ENCODE measurements at places on chromosomes 7 and 10.

DNA sequence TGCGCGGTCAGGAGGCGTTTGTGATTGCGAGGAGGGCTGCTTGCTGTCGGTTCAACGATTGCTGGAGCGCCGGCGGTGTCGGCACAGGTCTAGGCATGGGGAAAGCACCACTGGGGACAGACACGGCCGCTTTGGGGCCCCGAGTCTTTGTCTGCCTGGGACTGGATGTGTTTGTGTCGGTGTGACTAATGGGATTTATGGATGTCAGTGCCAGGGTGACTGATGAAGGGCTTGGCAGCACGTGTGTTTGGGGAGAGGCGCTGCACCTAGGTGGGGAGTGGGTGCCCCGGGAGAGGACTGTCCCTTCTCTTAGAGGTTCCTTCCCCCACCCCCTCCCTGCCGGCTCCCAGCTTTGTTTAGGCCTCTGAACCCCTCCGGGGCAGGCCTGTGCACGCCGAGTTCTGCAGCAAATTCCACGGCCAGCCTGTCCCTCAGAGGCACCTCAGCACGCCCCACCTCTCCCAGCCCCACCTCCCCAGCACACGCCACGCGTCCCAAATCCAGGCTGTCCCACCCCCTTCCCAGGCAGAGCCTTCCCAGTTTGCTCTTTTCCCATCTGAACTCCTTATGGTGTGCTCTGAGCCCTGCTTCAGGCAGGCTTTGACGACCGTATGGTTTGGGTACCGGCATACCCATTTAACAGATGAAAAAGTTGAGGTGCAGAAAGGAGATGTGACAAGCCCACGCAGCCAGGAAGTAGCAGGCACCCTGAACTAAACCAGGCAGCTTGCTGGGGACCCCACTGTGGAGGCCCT is 6.4 kb upstream of the TNRC18 start:
- no peak for DNase-seq

DNA sequence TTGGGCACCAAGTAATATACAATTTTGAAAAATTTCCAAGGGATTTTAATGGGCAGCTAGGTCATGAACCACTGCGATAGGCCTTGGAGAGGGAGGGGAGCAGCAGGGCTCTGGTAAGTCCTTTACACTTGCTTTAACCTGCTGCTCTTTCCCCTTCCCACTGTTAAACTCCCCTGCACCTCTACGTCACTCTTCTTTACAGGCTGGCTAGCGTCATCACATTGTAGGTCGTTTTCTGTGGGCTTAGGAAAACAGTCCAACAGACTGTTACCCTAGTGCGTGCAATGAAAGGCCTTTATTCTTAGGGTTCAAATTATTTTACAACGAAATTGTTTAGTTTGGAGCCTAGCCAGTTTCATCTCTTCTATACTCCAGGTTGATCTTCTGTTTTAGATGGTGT is 235.7 kb downstream of the AUTS2 start:
- no peak for DNase-seq

DNA sequence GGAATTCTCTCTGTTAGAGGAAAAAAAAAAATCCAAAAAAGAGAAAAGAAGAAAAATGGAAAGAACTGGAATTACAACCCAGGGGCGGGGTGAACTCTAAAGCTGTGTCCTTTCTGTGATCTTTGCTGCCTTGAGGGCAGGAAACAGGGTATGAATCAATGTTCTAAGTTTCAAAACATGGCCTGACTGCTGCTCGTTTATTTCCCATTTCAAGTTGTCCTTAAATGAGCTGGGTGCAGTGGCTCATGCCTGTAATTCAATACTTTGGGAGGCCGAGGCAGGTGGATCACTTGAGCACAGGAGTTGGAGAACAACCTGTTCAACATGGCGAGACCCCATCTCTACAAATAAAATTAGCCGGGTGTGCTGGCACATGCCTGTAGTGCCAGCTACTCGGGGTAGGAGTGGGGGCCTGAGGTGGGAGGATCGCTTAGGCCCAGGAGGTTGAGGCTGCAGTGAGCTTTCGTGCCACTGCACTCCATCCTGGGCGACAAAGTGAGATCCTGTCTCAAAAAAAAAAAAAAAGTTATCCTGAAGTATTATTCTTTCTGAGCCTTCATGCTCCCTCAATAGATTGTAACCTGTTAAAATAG is 24.7 kb upstream of the TFAM start:
- no peak for DNase-seq

- DNase-seq = no peak
These were observed 165.7 kb downstream of the PARD3 start for GRCh38 chr10:34649385-34649784.

GRCh38 chr7:35749556-35749955 is 51.3 kb upstream of the SEPTIN7 start:
- DNase-seq = no peak

DNA sequence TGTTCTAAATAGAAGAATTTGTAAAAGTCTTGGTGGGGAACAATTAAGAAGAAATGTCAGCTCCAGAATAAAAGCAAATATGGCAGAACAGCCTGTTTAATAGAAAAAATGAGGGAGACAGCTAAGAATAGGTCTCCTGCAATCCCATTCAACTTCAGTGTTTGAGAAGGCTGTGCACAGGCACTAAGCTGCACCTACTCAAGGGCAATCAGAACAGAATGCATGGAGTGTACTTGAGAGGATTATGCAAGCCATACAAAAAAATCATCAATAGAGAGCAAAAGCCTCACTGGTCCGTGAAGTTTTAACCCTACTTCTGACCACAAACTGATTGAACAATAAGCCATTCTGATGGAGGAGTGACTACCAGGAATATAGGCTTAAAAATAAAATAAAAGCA is 690.7 kb upstream of the PCDH15 start:
- DNase-seq = no peak

DNA sequence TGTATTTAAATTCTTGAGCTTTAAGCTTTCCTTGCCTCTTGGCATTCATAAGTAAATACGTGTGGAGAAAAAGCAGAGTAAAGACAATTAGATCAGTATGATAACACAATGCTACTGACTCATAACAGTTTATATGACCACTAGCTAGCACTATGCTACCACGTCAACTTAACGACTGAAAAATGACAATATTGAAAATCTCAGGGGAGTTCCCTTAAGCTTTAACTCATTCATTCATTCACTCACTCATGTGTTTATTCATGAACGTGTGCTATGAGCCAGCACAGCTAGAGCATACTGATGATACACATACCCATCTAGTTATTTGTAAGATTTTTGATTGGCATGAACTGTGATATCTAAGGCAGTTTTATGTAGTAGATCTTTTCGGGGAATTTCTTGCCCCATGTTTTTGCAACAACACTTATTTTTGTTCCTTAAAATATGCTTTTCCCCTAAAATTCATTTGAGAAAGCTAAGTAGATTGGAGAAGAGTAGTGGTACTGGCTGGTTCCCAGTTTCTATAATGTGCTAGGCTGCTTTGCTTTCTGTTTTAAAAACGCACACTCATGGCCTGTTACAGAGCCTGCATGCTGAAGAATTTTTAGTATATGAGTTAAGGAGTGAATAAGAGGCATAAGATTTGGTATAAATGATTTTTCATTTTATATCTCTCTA is 57.4 kb upstream of the ACBD5 start:
- DNase-seq = no peak

DNA sequence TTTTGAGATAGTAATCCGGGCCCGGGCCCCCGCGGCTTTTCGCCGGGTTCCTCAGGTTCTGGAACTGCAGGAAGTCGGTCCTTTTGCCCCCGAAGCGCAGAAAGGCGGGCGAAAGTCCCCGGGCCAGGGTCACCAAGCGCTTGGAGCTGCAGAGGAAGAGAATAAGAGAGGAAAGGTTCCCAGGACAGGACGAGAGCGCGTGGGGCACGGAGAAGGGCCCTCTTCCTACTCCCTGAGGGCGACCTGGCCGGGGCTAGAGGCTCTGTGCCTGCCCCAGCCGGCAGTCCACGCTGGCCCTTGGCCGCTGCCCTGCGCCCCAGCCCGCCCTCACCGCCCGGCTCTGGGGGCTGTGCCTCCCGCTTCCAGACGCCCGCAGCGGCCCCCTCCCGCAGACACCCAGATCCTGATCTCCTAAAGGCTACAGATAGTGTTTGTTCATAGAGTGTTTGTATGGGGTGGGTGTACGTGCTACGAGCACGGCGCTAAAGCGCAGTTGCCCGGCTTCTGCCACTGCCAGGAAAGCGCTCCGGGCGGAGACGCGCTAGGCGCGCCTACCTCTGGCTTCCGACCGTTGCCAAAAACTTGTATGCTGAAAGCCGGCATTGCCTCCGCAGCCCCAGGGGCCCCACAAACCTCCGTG is 3.2 kb downstream of the HPSE2 start:
- DNase-seq = no peak

DNA sequence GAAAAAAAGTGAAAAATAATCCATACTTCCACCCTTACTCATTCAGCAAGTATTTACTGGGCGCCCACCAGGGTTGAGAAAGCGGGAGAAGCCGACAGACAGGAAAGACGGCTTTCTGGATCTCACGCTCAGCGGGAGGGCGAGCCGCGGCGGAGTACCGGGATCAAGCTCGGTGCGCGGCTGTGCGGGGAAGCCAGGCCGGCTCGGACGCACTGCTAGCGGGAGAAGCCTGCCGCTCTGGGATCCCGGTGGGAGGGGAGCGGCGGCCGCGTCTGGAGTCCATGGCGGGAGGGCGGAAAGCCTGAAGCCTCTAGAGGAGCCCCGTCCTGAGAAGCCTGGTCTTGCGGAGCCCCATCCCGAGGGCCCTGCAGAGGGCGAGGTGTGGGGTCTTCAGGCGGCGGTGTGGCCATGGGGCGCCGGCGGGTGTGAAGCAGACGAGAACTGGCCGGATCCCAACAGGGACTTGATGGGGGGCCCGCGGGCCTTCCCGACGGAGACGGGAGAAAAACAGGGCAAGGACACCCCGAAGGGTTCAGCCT is 82.9 kb downstream of the VIPR2 start:
- no peak for DNase-seq

GRCh38 chr10:121783782-121784372 is 144.0 kb downstream of the ATE1 start:
- DNase-seq = no peak

GRCh38 chr10:48197236-48197899 is 77.1 kb downstream of the FRMPD2 start:
- no peak for DNase-seq

DNA sequence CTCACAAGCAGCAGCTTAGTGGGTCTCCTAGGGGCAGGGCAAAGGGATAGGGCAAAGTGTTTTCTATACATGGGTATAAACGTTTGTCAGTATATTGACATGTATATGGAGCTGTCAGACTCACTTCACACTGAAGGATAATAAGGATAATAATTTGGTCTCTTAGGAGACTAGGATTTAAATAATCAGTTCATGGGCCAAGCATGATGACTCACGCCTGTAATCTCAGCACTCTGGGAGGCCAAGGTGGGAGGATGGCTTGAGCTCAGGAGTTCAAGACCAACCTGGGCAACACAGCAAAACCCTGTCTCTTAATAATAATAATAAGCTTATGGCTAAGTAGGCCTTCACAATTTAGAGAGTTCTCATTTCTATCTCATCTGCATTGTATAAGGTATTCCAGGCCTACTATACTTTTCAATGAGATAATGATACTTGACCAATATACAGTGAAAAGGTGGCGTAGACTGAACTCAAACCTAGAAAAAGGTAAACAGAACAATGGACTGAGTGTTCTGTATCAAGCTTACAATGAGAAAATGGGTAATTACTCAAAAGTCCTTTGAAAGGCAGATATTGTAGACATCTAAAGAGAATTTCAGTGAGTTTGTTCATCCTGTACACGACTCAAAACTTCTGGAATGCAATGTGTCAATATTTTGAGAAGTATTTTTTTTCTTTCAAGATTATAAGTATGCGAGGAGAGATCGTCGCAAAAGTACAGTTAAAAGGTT is 7.0 kb downstream of the GSAP start:
- DNase-seq = no peak

GRCh38 chr10:3389130-3389529 is 216.5 kb upstream of the PITRM1 start:
- DNase-seq = no peak

GRCh38 chr10:79434223-79434687 is 11.2 kb downstream of the ZCCHC24 start:
- DNase-seq = no peak

- no peak for DNase-seq
These were observed 96.3 kb downstream of the PRKAG2 start for GRCh38 chr7:151780631-151781030.

- DNase-seq = no peak
These were observed 48.3 kb upstream of the STEAP4 start for GRCh38 chr7:88355011-88355410.

DNA sequence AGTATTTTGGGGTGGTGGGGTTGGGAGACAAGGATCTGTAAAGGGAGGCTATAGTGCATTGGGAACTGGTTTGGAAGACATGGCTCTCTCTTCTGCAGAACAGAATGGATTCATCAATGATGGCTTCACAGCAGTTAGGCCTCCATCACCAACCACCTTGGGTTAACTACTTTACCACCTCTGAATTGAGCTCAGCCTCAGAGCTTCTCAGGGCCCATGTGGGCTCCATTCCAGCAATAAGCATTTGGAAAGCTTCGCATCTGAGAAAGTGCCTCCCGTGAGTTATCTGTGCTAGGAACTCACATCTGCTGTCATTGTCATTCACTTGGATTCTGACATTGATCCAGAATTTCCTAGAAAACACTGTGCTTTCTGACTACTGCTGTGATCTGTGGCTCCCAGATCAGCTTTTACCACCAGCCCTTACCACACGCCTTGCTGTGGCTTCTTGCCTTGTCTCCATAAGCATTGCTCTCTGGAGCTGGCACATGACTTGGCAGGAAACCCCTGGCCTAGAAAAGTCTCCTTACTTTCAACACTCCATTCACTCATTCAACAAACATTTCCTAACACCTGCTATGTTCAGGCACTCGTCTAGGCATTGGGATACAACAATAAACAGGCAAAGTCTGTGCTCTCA is 70.7 kb upstream of the ADO start:
- no peak for DNase-seq

- DNase-seq = no peak
These were observed 494 bp downstream of the VSIR start for GRCh38 chr10:71772832-71773220.

- DNase-seq = no peak
These were observed 178.8 kb upstream of the ANKRD30A start for GRCh38 chr10:36946598-36946997.

DNA sequence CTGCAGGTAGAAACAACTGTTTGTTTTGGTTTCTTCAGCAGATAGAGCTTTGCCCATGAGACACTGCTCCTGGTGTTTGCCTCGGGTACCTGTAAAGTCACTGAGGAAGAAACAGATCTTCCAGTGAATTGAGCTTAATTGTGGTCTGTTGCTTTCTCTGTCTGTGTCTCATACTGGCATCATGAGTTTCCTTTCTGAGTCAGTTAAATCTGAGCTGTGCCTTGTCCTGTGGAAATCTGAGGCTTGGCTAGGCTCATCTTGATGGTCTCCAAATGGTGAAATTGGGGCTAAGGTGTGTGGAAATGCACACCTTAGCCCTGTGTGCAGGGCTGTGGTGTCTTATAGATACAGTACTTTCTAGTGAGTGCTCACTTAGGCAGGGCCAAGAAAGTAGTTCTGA is 67.4 kb downstream of the GBF1 start:
- DNase-seq = no peak

Data from stimulated activated CD4-positive, alpha-beta T cell treated with anti-CD3 and anti-CD28 coated beads, Interleukin-15, amount 100 ng/mL, for 1 hour (primary cell).